ENCODE measurements at places on chromosomes 7 and 10.

DNA sequence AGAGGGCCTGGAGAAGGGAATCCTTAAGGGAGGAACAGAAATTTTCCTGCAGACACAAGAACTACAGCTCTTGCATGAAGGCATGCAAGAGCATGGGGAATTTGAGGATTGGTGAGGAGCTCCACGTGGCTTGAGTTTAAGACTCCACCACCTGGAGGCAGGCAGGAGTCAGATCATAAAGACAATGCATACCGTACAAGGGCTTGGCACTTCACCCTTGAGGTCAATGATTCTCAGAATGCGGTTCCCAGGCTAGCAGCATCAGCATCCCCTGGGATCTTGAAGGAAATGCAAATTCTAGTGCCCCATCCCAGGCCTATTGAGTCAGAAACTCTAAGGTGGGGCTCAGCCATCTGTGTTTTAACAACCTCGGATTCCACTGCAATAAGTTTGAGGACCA lies 143.8 kb downstream of the C7orf25 start:
- DNase-seq = no peak

GRCh38 chr10:98404571-98405359 lies 10.2 kb downstream of the PYROXD2 start:
- DNase-seq = no peak

GRCh38 chr10:83397806-83398205 lies 741.5 kb upstream of the GHITM start:
- no peak for DNase-seq

DNA sequence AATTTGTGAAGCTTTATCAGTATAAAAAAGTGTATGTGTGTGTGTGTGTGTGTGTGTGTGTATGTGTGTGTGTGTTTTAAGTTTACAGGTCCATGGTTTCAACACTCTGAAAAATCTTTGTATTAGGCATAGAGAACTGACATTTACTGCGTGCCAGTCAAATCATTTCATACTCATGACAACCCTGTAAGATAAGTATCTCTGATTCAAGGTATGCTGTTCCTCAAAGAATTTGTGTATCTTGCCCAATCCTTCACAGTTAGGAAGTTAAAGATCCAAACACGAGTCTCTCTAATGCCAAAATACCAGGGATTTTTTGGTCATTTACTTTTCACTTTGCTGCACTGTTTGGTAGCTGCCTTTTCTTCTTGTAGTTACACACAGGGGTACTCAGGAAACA lies 1121.3 kb upstream of the AUTS2 start:
- no peak for DNase-seq

GRCh38 chr7:139829025-139829774 lies at the start of gene TBXAS1:
Gene TBXAS1 (plus strand): TSS chr7:139829264. CDS start chr7:139829391, 127 bp downstream.
- DNase-seq = no peak

- DNase-seq = no peak
Observed at GRCh38 chr7:135168001-135168400, 2.5 kb downstream of the CYREN start.

Measured in SHP77 (cell line).